Heart left ventricle (tissue), 16 donors: ENCODE measurements at places on chromosomes 13 and 19. TPM values are rescaled to one million over a fixed set of nuclear protein-coding genes. Genes with fewer than 3 reads are reported as not detected.

ATP8B3 gene
- 0.42 TPM for polyA plus RNA-seq

ZNF132 gene
- 1.7 TPM for polyA plus RNA-seq

IL12RB1 gene
- 0.19 TPM for polyA plus RNA-seq

KLK15 gene
- not detected for polyA plus RNA-seq

DNA sequence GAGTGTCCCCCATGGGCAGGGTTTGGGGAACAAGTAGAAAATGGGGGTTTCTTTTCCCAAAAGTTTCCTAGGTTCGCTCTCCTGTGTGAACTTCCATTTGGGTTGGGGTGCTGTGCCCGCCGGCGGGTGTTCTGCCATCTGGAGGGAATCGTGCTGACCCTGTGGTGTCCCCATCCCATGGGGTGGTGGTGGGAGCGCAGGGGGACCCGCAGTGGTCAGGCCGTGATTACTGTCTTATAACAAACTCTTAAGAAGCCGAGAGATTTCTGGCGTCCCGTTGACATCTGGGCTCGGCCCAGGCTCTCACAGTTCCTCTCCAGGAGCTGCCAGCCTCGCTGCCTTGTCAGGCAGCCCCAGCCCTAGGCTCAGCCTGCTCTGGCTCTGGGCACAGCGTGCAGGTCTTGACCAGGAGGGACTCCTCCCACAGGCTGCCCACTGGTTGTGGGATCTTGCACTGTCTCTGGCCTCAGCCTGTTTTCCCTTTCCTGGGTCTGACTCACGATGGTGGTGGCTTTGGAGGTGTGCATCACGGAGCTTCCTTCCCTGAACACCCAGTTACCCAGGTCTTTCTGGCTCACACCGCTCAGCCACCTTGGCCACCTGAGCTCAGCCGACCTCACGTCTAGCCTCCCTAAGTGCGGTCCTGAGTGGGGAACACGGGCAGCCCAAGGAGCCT is 34.5 kb downstream of the PLEKHJ1 start:
- no peak for DNase-seq

- no peak for DNase-seq
Observed at GRCh38 chr19:54532528-54532927, 29.9 kb downstream of the LAIR2 start.

DNA sequence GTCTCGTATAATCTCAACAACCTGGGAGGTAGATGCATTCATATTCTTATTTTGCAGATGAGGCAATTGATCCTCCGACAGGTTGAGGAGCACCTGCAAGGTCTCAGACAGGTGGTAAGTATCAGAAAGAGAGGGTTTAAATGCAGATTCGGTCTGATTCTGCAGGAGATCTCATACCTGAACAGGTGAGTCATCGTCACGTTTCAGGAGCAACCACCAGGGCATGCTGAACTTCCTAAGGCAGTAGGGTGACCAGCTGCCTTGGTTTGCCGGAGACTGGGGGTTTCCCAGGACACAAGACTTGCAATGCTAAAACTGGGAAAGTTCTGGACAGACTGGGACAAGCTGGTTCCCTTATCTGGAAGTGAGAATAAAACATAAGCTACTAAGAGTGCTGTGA is 68.8 kb upstream of the TSHZ3 start:
- no peak for DNase-seq

GRCh38 chr19:7355151-7355820 is 6.5 kb downstream of the ARHGEF18 start:
- DNase-seq: no peak

DNA sequence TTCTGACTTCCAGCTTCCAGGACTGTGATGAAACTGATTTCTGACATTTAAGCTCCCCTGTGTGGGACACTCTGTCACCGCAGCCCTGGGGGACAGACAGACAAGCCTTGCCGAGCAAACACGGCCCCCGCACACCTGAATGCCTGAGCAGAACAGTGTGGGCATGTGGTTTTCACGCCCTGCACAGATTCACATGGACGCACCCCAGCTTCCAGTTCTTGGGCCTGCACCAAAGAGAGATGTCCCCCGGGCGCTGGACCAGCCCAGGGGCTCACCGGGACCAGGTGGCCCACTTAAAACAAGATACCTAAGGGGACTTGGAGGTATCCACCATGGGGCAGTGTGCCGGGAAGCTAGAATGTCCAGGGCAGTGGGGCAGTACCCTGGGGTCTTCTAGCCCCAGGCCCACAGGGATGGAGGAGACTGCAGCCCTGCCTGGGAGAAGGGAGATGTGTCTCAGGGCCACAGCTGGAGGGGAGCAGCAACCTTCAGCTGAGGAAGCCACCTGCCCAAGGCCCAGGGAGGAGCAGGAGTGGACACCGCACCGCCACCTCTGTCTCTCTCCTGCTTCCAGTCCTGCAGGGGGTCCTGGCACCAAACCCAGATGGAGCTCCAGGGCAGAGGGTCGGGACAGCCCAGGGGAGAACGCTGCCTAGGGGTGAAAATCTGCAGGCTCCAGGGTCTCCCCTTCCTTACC is 50.5 kb downstream of the SOX1 start:
- DNase-seq: no peak

- DNase-seq: no peak
Observed at GRCh38 chr19:37980419-37981170, 73.6 kb downstream of the SIPA1L3 start.

DNA sequence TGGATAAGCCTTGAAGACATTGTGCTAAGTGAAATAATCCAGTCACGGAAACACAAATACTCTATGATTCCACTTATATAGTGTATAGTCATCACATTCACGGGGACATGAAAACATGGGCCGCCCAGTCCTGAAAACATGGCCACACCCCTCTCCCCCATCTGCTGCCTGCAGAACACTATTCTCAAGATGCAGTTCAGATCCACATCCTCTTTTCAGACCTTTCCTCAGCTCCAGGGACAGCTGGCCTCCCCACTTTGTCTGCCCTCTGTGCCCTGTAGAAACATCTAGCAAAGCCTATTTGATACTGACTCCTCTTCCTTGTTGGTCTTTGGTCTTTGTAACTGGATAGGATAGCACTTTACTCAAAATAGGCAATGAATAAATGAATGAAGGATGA is 8.3 kb downstream of the RFX2 start:
- DNase-seq: no peak

- DNase-seq: no peak
Observed at GRCh38 chr13:93080166-93080565, 146.4 kb upstream of the GPC6 start.
